IMR-90 (cell line): ENCODE measurements at places on chromosomes 7 and 10.

DNA sequence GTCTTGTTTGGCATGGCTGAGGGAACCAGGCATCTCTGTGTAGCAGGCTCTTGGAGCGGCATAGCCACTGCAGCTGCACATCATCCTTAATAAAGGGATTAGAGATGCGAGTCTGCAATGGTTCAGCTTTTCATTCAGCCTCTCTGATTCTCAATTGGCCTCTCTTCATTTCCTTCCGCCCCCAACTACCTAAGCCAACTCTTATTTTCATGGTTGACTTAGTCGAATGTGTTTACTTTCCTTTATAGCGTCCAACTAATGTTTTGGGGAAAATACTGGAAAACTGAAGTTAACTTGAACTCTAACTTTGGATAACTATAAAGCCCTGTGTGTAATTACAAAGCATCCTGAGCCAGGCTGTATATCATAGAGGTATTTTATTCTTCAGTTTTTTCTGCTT lies 202.2 kb upstream of the KIAA1217 start:
- DNase-seq, result no peak
- no peaks in the 10 kb centered on the region for H3K36me3 ChIP-seq
- H3K27ac ChIP-seq, result no peak overlapping the region
- no peaks in the 10 kb centered on the region for H3K27me3 ChIP-seq
- H3K4me3 ChIP-seq, result no peak overlapping the region

DNA sequence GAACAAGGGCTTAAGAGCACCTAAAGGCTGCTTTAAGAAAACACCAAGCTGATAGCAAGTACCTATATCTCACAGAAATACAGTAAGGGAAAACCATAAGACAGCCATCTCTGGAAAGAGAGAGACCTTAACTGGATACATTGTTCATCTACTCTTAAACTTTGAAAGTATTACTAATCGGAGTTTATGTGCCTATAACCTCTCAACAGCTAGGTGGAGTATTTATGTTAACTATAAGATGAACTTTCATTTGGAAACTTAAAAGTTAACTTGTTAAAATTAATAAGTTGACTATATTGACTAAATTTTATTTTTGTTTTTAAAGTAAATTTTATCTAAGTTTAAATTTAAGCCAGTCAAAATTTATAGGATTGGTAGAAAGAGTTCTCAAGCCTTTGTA lies 90.6 kb downstream of the USP6NL start:
- no peak overlapping the region for H3K4me3 ChIP-seq
- DNase-seq, result no peak
- H3K27ac ChIP-seq, result no peak overlapping the region
- H3K36me3 ChIP-seq, result no peaks in the 10 kb centered on the region
- H3K27me3 ChIP-seq, result no peaks in the 10 kb centered on the region

DNA sequence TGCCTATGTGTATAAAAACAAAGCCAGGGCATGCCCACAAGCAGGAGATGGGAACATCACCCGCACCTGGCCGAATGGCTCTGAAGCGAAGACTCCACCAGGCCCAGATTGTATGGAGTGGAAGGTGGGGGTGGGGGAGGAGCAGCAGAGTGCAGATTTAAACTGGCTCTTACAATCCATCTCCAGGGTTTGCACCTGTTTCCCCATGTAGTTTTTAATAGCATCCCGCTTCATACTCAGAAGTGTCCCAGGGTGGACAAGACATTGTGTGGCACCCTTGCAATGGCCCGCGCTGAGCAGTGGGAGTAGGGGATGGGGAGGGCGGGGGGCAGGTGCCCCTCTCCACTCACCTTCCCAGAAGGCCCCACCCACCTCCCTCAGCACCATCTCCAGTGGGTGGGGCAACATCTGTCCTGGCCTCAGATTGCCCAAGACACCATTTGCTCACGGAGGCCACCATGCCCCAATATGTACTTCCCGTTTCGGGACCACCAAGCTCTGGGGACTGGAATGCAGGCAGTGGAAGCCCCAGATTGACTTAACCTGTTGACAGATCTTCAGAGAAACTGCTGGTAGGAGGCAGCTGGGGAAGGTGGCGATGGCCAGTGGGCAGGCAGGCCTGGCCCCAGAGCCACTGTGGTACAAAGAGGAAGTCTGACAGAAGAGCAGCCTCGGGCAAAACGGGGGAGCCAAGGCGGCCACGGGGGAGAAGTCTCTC lies 23.0 kb downstream of the VSIR start:
- peaks cover 1% of the 10 kb centered on the region; the same call in 1 of the 2 replicates for H3K4me1 ChIP-seq
- DNase-seq, result no peak

DNA sequence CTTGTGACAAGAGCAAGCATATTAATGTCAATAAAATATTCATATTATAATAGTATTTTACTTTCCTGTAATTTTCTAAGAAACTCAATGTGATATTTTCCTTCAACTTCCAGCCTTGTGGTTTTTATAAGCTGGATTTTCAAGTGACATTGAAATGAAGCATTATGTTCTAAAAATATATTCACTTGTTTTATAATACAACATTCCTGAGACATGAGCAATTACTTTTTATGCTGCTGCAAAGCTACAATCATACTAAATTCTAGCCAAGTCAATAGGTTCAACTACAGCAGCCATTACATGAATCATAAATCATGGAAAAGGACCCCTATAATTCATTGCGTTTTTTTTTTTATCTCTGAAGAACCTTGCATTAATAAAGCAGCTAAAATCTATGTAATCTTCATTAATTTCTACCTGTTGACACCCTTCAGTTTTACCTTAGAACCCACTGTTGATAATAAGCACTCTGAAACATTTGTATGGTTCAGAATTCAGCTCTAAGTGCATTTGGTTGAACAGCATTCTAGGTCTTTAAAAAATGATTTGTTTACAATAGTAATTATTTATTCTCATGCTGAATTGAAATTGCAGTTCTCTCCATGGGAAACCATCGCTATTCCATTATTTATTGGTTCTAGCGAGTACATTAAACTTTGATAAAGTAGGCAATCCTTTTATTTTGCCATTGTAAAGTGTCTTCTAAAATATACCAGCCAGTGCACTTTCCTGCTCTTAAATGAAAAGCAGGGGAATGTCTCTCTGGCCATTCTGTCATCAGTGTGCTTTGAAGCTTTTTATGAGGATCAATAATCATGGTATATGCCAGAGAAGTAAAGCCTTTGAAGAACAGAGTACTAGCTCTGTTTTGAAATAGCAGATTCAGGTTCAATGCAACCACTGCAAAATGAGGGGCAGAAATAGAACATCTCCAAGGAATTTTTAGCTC lies 132.6 kb downstream of the GNAT3 start:
- no peak overlapping the region for H3K4me3 ChIP-seq
- DNase-seq, result peak; percentile 81
- H3K36me3 ChIP-seq, result no peaks in the 10 kb centered on the region
- no peaks in the 10 kb centered on the region for H3K27me3 ChIP-seq

DNA sequence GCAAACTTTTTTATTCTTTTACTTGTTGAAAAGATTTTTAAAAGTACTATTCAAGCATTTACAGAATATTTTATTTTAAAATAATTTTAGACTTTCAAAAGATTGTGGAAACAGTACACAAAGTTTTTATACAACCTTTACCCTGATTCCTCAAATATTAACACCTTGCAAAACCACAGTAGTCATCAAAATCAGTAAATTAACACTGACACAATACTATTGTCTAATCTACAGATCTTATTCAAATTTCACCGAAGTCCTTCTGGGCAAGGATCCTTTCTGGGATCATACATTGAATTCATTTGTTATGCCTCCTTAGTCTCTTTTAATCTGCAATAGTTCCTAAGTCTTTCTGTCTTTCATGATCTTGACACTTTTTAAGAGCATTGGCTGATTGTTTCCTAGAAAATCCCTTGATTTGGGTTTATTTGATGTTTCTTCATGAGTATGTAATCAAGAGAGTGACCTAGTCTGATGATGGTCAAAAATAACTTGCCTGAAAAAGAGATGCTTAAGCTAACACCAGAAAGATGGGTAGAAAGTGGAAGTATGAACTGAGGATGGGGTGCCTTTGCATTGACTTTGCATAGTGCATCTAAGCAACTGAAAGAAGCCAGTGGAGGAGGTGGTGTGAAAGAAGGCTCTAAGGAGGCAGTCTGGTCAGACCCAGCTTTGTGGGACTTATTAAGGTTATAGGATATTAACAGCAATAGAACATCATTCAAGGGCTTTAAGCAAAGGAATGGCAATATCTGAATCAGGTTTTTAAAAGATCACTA lies 9.7 kb downstream of the STAMBPL1 start:
- no peaks in the 10 kb centered on the region for H3K27me3 ChIP-seq
- H3K4me1 ChIP-seq, result peaks cover 35% of the 10 kb centered on the region
- H3K36me3 ChIP-seq, result peaks cover 2% of the 10 kb centered on the region; the same call in 1 of the 2 replicates
- peak overlapping the region; percentile 92 for H3K27ac ChIP-seq
- H3K4me3 ChIP-seq, result no peak overlapping the region

- no peak overlapping the region for H3K27ac ChIP-seq
- no peaks in the 10 kb centered on the region for H3K27me3 ChIP-seq
- no peaks in the 10 kb centered on the region for H3K4me1 ChIP-seq
- no peak for DNase-seq
- no peaks in the 10 kb centered on the region for H3K36me3 ChIP-seq
- no peak overlapping the region for H3K4me3 ChIP-seq
Measured at GRCh38 chr10:99143011-99143410, 92.6 kb downstream of the HPSE2 start.

GRCh38 chr7:21169667-21170580 lies 258.0 kb upstream of the SP4 start:
- no peak overlapping the region for H3K27ac ChIP-seq
- H3K27me3 ChIP-seq, result no peaks in the 10 kb centered on the region
- H3K4me1 ChIP-seq, result no peaks in the 10 kb centered on the region
- no peaks in the 10 kb centered on the region for H3K36me3 ChIP-seq
- H3K4me3 ChIP-seq, result no peak overlapping the region

GRCh38 chr7:27183682-27184336 lies 1.2 kb downstream of the HOXA11 start:
- no peak overlapping the region for H3K27ac ChIP-seq
- H3K4me3 ChIP-seq, result peak overlapping the region; percentile 41
- H3K27me3 ChIP-seq, result peaks cover 91% of the 10 kb centered on the region
- H3K36me3 ChIP-seq, result no peaks in the 10 kb centered on the region
- DNase-seq, result no peak
- H3K4me1 ChIP-seq, result peaks cover 3% of the 10 kb centered on the region; the same call in 1 of the 2 replicates

DNA sequence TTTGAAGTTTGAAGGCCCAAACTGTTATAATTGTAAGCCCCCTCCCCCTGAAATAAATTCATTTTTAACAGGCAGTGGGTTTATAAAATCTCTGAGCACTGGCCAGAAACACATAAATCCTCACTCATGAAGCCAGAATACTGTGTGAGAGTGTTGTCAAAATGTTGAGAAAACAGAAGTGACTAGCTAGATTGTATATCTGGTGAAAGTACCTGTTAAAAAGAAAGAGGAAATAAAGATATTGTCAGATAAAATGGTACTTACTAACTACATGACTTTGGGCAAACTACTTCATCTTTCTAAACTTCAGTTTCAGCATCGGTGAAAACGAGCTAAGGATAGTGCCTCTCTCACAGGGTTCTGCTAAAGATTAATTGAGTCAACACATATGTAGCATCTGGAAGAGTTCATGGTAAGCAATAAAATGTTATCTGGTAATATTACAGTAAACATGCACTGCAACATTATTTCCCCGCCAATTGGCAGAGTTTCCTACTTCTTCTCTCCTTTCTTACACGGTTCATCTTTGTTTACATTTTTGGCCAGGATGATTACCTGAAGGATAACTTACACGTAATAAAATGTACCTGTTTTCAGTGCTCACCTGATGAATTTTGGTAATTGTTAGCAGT lies 202.5 kb upstream of the CHRM2 start:
- no peak for DNase-seq
- no peaks in the 10 kb centered on the region for H3K27me3 ChIP-seq
- no peak overlapping the region for H3K4me3 ChIP-seq

DNA sequence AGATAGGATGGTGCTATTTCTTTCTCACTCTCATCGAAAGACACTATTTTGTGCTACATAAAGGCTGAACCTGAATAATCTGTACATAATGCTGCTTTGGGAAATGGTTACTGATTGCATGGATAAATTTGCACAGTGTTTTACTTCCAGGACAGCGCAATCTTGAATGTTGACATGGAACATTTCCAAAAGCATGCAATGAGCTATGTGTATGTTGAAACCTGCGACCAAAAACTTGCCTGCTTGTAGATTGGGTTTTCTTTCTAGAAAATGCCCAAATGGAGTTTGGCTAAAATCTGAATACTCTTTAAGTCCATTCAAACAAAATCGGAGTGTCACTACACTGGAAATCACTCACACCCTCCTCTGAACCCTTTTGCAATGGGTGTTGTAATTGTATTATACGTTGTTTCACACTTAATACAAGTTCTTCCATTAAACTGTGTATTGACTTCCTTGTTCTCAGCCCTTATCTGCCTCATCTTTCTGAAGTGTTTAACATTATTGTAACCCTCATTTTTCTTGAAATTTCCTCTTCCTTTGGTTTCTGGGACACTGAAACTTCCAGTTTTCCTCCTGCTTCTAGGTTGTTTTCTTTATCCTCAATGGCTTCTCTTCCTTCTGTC lies 73.7 kb upstream of the CAPZA2 start:
- H3K36me3 ChIP-seq, result no peaks in the 10 kb centered on the region
- no peak overlapping the region for H3K4me3 ChIP-seq
- peaks cover 1% of the 10 kb centered on the region; the same call in 1 of the 2 replicates for H3K4me1 ChIP-seq
- H3K27ac ChIP-seq, result no peak overlapping the region; the same call in 1 of the 2 replicates
- no peaks in the 10 kb centered on the region for H3K27me3 ChIP-seq
- DNase-seq, result peak; percentile 58

- H3K4me3 ChIP-seq, result peak overlapping the region; percentile 95
- no peaks in the 10 kb centered on the region; the same call in 1 of the 2 replicates for H3K27me3 ChIP-seq
- H3K27ac ChIP-seq, result peak overlapping the region; percentile 92
- H3K4me1 ChIP-seq, result peaks cover 9% of the 10 kb centered on the region
- DNase-seq, result peak; percentile 17
- H3K36me3 ChIP-seq, result no peaks in the 10 kb centered on the region
Measured at GRCh38 chr7:98399890-98400541, 874 bp downstream of the BAIAP2L1 start.

GRCh38 chr7:150556521-150557138 lies 10.6 kb upstream of the GIMAP4 start:
- H3K4me1 ChIP-seq, result no peaks in the 10 kb centered on the region
- no peaks in the 10 kb centered on the region for H3K36me3 ChIP-seq
- no peak for DNase-seq
- H3K27me3 ChIP-seq, result no peaks in the 10 kb centered on the region
- H3K27ac ChIP-seq, result no peak overlapping the region

DNA sequence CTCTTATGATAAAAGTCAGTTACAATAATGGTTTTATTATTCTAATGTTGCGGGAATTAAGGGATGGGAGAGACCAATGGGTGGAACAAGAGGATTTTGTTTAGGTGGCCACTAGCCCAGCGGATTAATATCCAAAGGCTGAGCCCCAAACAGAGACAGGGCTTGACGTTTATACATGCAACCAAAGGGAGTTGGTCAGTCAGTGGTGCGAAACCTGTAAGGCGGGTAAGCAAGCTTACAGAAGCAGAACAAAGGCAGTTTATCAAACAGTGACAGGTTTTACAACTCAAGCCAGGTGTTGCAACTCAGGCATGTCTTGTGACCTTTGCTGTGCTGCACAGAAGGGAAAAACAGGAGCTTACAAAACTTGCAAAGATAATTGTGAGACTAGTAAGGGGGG lies 622.9 kb upstream of the MBL2 start:
- H3K27me3 ChIP-seq, result no peaks in the 10 kb centered on the region
- no peaks in the 10 kb centered on the region for H3K4me1 ChIP-seq
- DNase-seq, result no peak
- H3K36me3 ChIP-seq, result no peaks in the 10 kb centered on the region
